ENCODE measurements at places on chromosomes 4 and X.
A peak's percentile ranks its signal among the peaks of the same experiment; 100 is the strongest.

GRCh38 chrX:75784680-75785491, at the start of gene MAGEE2:
TSS of gene MAGEE2 (minus strand) at chrX:75785254. CDS start at chrX:75785051, 203 bp downstream.
- H3K27ac ChIP-seq: no peak within 1 kb of the TSS
- no peaks in the 10 kb centered on the region for H3K27me3 ChIP-seq
- no peaks in the 10 kb centered on the region for H3K4me1 ChIP-seq

DNA sequence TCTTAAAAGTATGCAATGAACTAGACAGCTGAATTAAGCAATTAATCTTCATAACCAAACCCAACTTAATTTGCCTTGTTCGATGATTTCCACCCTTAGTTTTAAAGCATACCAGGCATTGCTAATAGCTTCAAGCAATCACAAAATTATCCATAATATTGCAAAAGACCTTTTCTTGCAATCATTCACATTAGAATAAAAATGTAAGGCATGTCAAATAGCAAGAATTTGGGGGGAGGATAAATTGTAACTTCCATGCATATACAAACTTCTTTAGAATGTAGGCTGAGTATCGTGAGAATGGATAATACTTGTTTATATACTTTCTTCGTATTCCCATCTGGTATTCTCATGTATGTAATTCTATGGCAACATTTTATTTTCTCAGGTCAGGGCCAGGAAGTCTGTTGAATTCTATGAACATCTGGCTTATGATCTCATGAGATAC, 28.7 kb upstream of the BMP2K start:
- no peak for DNase-seq
- no peak overlapping the region for H3K4me3 ChIP-seq
- H3K27ac ChIP-seq: no peak overlapping the region
- H3K36me3 ChIP-seq: no peaks in the 10 kb centered on the region
- H3K4me1 ChIP-seq: no peaks in the 10 kb centered on the region

DNA sequence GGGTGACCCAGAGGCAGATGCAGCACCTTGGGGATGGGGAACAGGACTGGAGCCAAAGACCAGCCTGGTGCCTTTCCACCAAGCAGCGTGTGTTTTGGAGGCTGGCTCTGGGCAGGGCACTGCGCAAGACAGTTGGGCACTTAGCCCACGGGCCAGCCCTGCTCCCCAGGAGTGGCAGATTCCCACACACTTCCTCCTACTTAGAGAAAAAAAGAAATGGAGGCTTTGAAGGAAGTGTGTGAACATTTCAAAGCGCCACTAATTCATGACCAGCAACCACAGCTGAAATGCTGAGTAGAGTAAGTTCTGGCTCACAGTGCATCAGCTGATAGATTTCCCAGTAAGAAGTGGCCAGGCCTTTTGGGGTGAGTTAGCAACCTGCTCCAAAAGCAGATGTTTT, 54.9 kb upstream of the LGI2 start:
- no peak overlapping the region for H3K4me3 ChIP-seq
- H3K27me3 ChIP-seq: peaks cover 9% of the 10 kb centered on the region
- DNase-seq: no peak
- H3K27ac ChIP-seq: no peak overlapping the region

GRCh38 chrX:154436983-154437752, at the start of gene GDI1:
TSS of gene GDI1 (plus strand) at chrX:154437154. CDS start at chrX:154437255, 101 bp downstream.
- peak within 1 kb of the TSS; percentile 65 for H3K4me3 ChIP-seq
- no peak for DNase-seq
- H3K27ac ChIP-seq: peak within 1 kb of the TSS; percentile 79
- peaks cover 53% of the 10 kb centered on the region for H3K36me3 ChIP-seq
- peaks cover 12% of the 10 kb centered on the region for H3K4me1 ChIP-seq

- H3K27ac ChIP-seq: no peak overlapping the region
- H3K27me3 ChIP-seq: no peaks in the 10 kb centered on the region
- H3K4me3 ChIP-seq: no peak overlapping the region
- no peak for DNase-seq
Observed at GRCh38 chr4:108272046-108272445, 103.3 kb upstream of the LEF1 start.

GRCh38 chrX:104195489-104196084, 29.3 kb downstream of the FAM199X start:
- peak; percentile 0 for DNase-seq
- no peak overlapping the region for H3K4me3 ChIP-seq
- H3K36me3 ChIP-seq: no peaks in the 10 kb centered on the region
- H3K4me1 ChIP-seq: no peaks in the 10 kb centered on the region
- H3K27ac ChIP-seq: no peak overlapping the region

GRCh38 chrX:109270580-109271484, 211.1 kb downstream of the GUCY2F start:
- H3K27me3 ChIP-seq: no peaks in the 10 kb centered on the region
- H3K27ac ChIP-seq: no peak overlapping the region
- DNase-seq: no peak
- H3K4me3 ChIP-seq: no peak overlapping the region
- H3K36me3 ChIP-seq: no peaks in the 10 kb centered on the region
- no peaks in the 10 kb centered on the region for H3K4me1 ChIP-seq

GRCh38 chr4:32775049-32775448, 2054.9 kb downstream of the PCDH7 start:
- DNase-seq: no peak
- H3K4me3 ChIP-seq: no peak overlapping the region
- H3K36me3 ChIP-seq: no peaks in the 10 kb centered on the region
- no peak overlapping the region for H3K27ac ChIP-seq

- no peak overlapping the region for H3K27ac ChIP-seq
- no peaks in the 10 kb centered on the region for H3K27me3 ChIP-seq
- H3K4me1 ChIP-seq: no peaks in the 10 kb centered on the region
- no peak for DNase-seq
Observed at GRCh38 chr4:145625677-145626622, 6.8 kb downstream of the MMAA start.

- no peaks in the 10 kb centered on the region for H3K4me1 ChIP-seq
- no peaks in the 10 kb centered on the region for H3K36me3 ChIP-seq
- no peaks in the 10 kb centered on the region for H3K27me3 ChIP-seq
- DNase-seq: no peak
- H3K27ac ChIP-seq: no peak overlapping the region
Observed at GRCh38 chrX:76029385-76029784, 143.5 kb upstream of the PBDC1 start.

GRCh38 chrX:143336261-143336660, 181.0 kb downstream of the SPANXN3 start:
- no peak for DNase-seq
- H3K27ac ChIP-seq: no peak overlapping the region
- H3K36me3 ChIP-seq: no peaks in the 10 kb centered on the region
- H3K4me3 ChIP-seq: no peak overlapping the region
- no peaks in the 10 kb centered on the region for H3K27me3 ChIP-seq
- H3K4me1 ChIP-seq: no peaks in the 10 kb centered on the region

DNA sequence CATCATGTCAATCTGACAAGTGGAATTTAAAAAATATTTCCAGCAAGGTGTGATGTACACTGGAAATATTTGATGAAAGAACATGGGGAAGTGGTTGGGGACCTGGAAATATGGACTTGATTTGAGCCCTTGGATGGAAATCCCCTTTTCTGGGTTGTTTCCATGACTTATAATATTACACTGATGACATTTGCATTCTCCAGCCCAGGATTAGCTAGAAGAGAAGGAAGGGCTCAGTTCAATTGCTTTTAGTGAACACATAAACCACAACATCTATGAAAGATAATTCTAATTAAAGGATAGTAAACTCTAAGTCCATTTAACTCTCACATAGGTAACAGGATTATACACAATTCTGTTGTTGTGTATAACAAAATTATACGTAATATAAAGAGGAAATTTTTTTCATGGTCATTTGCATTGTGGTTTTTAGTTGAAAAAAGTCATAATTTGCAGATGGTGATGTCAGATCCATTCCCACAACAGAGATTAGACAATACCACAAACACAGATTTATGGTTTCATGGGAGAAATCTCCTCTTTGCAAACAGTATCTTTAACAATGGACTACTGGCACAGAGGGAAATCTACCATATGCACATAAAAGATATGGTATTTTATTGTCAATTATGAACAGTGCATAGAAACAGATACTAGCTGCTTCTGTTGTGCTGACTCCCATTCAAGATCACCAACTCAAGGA, 126.5 kb downstream of the DKK2 start:
- no peaks in the 10 kb centered on the region for H3K4me1 ChIP-seq
- DNase-seq: no peak
- H3K27ac ChIP-seq: no peak overlapping the region
- H3K4me3 ChIP-seq: no peak overlapping the region

- no peaks in the 10 kb centered on the region for H3K36me3 ChIP-seq
- H3K27me3 ChIP-seq: no peaks in the 10 kb centered on the region
- DNase-seq: no peak
- no peak overlapping the region for H3K4me3 ChIP-seq
Observed at GRCh38 chr4:159498446-159499115, 395.7 kb downstream of the RAPGEF2 start.

DNA sequence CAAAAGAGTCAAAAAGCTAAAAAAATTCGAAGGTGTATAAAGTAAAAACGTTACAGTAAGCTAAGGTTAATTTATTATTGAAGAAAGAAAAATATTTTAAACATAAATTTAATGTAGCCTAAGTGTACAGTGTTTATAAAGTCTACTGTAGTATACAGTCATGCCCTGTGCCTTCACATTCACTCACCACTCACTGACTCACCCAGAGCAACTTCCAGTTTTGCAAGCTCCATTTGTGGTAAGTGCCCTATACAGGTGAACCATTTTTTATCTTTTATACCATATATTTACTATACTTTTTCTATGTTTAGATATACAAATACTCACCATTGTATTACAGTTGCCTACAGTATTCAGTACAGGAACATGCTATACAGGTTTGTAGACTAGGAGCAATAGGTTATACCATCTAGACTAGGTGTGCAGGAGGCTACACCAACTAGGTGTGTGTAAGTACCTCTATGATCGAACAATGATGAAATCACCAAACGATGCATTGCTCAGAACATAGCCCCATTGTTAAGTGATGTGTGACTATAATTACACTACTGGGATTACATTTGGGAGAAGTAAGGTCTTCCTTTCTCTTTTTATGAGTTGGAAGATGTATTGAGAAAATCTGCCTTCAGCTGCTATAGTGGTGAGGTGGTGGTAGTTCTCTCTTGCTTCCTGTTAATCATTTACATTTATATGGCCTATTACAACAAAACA, 27.2 kb downstream of the TMSB4X start:
- no peaks in the 10 kb centered on the region for H3K36me3 ChIP-seq
- H3K27me3 ChIP-seq: no peaks in the 10 kb centered on the region
- peaks cover 7% of the 10 kb centered on the region for H3K4me1 ChIP-seq

DNA sequence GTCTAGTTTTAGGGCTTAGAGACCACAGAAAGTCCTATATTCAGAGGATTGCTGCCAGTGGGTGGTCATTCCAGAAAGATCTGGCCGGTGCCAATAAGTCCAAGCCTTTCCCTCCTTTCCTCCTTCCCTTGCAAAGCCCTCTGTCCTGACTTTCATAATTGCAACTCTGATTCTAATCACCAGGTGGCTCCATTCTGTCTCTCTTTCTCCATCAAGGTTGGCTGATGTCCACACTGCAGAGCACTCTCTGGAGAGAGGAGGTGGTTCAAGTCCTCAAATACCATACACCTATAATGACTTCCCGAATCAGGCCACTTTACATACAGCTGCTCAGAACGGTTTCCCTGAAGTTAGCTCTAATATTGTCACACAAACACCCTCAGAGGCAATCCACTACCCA, 22.4 kb upstream of the ARMCX4 start:
- no peak overlapping the region for H3K27ac ChIP-seq
- H3K36me3 ChIP-seq: no peaks in the 10 kb centered on the region
- no peaks in the 10 kb centered on the region for H3K27me3 ChIP-seq
- DNase-seq: no peak
- H3K4me1 ChIP-seq: no peaks in the 10 kb centered on the region

- H3K4me3 ChIP-seq: no peak overlapping the region
- H3K27ac ChIP-seq: no peak overlapping the region
- DNase-seq: no peak
- H3K27me3 ChIP-seq: no peaks in the 10 kb centered on the region
Observed at GRCh38 chr4:119697887-119698393, 69.3 kb upstream of the PDE5A start.

GRCh38 chrX:16842684-16843083, 27.5 kb downstream of the RBBP7 start:
- no peak for DNase-seq
- H3K36me3 ChIP-seq: peaks cover 17% of the 10 kb centered on the region
- no peaks in the 10 kb centered on the region for H3K4me1 ChIP-seq
- H3K27ac ChIP-seq: no peak overlapping the region
- H3K4me3 ChIP-seq: no peak overlapping the region
- no peaks in the 10 kb centered on the region for H3K27me3 ChIP-seq

GRCh38 chr4:84492737-84493091, 6.4 kb downstream of the NKX6-1 start:
- no peak overlapping the region for H3K27ac ChIP-seq
- H3K4me3 ChIP-seq: no peak overlapping the region
- peaks cover 70% of the 10 kb centered on the region for H3K27me3 ChIP-seq
- H3K4me1 ChIP-seq: peaks cover 2% of the 10 kb centered on the region
- DNase-seq: no peak

- no peak for DNase-seq
- H3K36me3 ChIP-seq: no peaks in the 10 kb centered on the region
- no peaks in the 10 kb centered on the region for H3K27me3 ChIP-seq
- H3K4me1 ChIP-seq: peaks cover 2% of the 10 kb centered on the region
- H3K4me3 ChIP-seq: no peak overlapping the region
- no peak overlapping the region for H3K27ac ChIP-seq
Observed at GRCh38 chrX:37799936-37800335, 20.1 kb downstream of the CYBB start.

DNA sequence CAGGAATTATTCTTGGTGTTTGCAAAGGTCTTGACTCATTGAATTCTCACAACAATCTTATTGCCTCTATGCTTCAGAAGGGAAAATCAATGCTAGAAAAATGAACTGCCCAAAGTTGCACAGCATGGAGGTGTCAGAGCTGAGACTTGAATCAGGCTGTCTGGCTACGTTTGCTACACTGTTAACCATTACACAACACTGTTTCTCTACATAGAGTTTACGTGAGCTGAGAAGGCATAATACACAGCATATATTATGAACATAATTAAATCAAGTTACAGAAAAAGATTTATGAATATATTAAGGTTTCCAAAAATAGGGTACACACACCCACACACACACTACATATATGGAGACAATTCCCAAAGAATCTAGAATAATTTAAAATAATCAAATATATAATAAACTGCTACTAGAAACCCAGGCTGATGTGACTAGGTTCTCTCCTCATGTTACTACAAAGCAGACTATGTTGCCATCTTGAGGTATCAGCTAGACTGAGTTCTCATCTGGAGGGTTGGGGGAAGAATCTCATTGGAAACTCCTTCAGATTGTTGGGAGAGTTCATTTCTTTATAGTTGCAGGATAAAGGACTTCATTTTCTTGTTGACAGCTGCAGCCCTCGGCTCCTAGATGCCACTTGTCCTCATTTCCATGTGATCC, 1270.5 kb downstream of the ARAP2 start:
- H3K4me1 ChIP-seq: no peaks in the 10 kb centered on the region
- no peak overlapping the region for H3K4me3 ChIP-seq
- DNase-seq: no peak
- H3K27me3 ChIP-seq: no peaks in the 10 kb centered on the region
- H3K27ac ChIP-seq: no peak overlapping the region

- H3K4me1 ChIP-seq: no peaks in the 10 kb centered on the region
- H3K27ac ChIP-seq: no peak overlapping the region
- no peaks in the 10 kb centered on the region for H3K27me3 ChIP-seq
- no peaks in the 10 kb centered on the region for H3K36me3 ChIP-seq
- no peak overlapping the region for H3K4me3 ChIP-seq
Observed at GRCh38 chrX:110966839-110967238, 129.2 kb upstream of the PAK3 start.

Measured in thymus (tissue), 14 donors.